ENCODE measurements at places on chromosomes 4 and X.
A peak's percentile ranks its signal among the peaks of the same experiment; 100 is the strongest.

GRCh38 chrX:150352581-150352980 lies 10.5 kb upstream of the MAMLD1 start:
- no peak for DNase-seq

DNA sequence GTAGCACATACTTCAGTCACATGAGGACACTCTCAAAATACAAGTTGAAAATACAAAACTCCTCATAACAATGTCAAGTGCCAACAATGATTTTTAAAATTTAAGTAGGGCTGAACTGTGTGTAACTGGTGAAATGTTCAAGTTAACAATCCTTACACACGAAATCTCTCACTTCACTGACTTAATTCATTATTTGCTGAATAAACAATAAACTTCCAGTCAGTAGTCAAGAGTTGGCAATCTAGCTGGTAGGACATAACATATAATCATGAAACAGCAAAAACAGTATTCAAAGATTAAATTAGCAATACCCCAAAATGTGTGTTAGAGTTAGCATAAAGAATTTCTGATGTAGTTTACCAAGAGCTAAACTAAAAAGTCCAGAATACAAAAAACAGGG lies 1.9 kb upstream of the RAB33B start:
- DNase-seq = no peak

- no peak for DNase-seq
Observed at GRCh38 chr4:159425737-159426305, 322.9 kb downstream of the RAPGEF2 start.

GRCh38 chr4:184196730-184197385 lies 20.8 kb downstream of the ENPP6 start:
- no peak for DNase-seq

DNA sequence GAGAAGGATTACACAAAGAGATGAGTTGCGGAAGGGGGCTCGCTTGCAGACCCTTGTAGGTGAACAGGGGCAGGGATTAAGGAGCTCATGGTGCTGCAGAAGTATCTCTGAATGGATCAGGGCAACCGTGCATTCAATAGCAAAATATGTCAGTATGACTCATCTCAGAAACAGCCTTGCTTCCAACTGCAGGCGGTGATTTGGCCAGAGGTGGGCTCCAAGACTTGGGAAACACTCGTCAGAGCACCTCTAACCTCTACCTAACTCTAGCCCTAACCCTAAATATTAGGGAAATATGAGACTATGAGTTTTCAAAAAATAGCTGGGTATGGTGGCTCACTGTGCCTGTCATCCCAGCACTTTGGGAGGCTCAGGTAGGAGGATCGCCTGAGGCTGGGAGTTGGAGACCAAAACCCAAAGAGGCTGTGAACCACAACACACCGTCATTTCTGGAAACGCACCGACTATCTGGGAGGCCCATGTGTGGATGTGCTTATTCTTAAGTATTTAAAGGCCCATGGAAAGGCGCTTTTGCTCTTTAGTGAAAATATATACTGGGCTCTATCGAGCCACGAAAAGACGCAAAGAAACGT lies 102.6 kb downstream of the DHRSX start:
- no peak for DNase-seq

DNA sequence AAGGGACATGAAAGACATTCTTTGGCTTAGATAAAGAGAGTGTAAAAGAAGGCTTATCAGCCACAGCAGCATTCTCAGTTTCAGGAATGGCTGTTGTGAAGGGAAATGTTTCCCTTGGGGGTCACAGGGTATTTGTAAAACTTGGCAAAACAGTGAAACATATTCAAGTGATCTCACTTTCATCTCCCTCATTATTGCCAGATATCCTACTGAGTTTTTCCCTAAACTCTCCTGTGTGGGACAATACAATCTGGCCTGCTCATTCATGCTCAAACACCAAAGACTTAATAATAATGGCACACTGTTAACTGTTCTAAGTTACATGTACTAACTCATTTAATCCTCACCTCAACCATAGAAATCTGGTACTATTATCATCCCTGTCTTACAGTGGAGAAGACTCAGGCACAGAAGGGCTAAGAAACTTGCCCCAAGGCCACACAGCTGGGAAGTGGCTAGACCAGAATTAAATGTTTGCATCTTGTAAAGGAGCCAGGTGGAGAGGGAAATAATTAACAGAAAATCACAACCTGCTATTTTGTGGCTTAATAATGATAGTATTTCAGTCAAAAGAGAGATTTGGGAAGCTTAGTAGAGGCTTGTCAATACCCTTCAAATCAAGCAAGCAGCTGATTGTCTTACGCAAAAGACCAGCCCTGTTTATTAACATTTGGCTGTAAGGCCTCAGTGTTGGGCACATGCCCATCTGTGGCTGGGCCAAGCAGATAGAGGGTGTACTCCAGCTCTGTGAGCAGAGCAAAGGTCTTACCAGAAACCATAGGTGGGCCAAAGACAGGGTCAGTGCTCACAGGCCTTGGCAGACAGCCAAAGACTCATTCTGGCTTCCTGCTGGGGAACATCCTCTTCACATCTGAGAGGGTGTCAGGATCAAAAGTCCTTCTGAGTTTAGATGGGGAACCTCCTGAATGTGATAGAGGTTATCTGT lies 17.3 kb downstream of the SMPX start:
- DNase-seq = no peak

GRCh38 chr4:145497199-145498149 lies 15.8 kb downstream of the SMAD1 start:
- DNase-seq = no peak

- DNase-seq = no peak
Observed at GRCh38 chrX:80648023-80648422, 161.7 kb downstream of the BRWD3 start.

- DNase-seq = no peak
Observed at GRCh38 chrX:103361798-103362197, 5.5 kb downstream of the TCEAL9 start.

GRCh38 chrX:31697294-31697916 lies 625.6 kb upstream of the FTHL17 start:
- DNase-seq = no peak

- no peak for DNase-seq
Observed at GRCh38 chr4:81257021-81257420, 42.0 kb upstream of the PRKG2 start.

DNA sequence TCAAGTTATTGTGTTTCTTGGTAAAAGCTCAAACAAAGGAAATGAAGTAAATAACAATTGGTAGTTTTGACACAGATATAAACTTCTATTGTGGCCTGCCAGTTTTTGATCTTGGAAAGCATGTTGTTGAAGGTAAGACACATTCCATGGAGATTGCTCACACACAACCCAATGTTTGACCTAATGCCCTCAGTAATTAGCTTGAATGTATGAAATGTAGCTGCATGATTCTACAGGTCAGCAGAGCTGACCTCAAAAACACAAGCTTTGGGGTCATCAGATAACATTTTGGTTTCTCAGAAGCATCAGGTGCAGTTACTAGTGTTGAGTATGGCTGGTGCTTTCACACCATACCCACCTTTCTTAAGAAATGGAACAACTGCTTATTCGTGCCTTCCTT lies 16.5 kb downstream of the GPR173 start:
- DNase-seq = no peak

DNA sequence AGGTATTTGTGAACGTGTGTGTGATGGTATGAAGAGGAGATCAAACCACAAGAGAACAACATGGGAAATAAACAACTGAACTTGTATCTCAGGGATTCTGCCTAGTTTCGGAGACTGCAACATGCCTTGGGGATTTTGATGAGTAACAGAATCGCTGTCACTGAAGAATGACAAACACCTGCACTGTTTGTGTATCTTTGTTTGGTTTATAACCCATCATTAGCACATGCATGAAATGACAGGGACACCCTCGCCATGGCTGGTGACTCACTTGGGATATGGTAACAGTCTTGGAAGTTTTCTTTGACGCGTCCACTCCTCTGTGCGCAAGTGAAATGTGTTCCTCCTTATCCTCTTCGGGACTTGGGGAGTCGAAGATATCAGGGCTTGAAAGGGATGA lies 30.3 kb upstream of the MAP3K15 start:
- no peak for DNase-seq

DNA sequence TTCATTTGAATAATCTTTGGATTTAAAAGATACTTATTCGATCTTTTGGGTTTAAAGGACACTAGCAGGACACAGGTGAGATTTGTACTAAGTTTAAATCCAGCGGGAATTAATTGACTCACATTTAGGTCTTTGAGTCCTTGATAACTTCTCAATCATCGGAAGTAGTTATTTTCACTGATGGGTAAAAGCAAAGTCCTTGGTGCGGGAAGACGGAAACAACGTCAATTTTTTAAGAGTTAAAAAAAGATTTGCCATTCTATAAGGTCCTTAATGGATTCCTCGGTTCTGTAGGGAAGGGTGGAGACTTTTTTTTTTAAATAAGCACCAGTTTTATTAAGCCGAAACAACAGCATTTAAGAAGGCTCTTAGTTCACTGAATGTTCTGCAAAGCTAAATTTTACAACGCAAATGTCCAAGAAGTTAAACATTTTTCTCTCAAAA lies 2.9 kb downstream of the TMSB4X start:
- no peak for DNase-seq

DNA sequence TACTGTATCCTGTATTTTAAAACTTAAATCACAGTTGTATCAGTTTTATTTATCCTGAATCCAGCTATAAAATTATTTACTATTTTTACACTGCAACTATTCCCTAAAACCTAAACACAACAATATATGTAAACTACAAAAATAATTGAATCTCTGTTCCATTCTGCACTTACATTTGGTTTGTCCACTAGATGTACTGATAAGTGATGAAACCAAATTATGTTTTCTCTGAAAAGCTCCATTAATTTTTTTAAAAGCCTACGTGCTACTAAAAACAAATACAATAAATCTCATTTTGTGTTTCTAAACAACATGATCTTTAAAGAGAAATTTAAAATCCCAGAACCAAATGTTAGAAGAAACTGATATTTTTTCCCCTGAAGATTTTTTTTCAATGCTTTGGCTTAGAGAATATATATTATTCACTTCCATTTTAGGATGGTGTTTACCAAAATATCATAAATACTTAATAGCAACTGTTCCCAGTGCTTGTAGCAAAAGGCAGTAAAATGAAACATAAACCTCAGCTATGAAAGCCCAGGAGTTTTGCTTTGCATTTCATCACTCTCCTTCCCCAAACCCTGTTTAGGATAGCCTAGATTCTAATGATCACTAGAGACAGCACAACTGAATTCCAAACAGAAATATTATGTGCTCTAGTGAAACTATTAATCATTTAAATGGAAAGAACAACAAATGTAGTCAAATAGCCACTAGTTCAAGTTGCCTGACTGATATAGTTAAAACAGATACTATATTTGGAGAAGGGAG lies 19.7 kb downstream of the ANTXR2 start:
- no peak for DNase-seq

GRCh38 chrX:69551421-69552009 lies 47.4 kb downstream of the NALF2 start:
- no peak for DNase-seq

DNA sequence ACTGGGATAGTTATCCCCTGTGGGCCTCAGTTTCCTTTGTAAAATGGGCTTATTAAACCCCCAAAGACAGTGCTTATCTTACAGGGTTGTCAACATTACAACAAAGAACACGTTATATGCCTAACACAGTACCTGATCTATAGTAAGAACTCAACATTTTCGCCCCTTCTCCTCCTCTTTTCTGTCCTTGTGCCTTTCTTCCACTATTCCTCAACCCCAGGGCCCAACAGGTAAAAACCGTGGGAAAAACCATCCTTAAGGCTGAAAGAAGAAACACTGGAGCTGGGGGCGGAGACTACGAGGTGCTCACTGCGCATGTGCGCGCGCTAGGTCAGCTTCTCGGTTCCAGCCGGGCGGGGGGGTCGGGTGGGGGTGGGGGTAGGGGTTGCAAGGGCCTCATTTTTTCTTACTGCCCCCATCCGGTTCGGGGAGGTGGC lies 426 bp upstream of the XIAP start:
- DNase-seq = no peak

DNA sequence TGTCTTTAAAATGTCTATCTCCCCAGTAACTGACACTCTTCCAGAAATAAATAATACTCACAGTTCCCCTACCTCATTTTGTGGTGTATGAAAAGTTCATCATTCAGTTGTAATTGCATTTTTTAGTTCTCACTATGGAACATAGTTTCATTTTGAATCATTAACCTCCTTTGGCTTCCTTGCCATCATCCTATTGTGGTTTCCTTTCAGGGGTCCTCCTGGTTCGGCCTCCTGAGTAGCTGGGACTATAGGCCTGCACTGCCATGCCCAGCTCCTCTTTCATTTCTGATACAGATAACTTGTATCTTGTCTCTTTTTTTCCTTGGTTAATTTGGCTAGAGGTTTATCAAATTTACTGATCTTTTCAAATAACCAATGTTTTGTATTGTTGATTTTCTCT lies 23.1 kb upstream of the BLTP1 start:
- no peak for DNase-seq

- no peak for DNase-seq
Observed at GRCh38 chr4:71604785-71605184, 179.1 kb downstream of the GC start.

GRCh38 chr4:164177153-164177552 lies 576.8 kb upstream of the SMIM31 start:
- no peak for DNase-seq

GRCh38 chr4:48127682-48128404 lies 6.2 kb downstream of the TXK start:
- DNase-seq = peak; percentile 46

- no peak for DNase-seq
Observed at GRCh38 chr4:41723286-41723685, 25.2 kb downstream of the PHOX2B start.

DNA sequence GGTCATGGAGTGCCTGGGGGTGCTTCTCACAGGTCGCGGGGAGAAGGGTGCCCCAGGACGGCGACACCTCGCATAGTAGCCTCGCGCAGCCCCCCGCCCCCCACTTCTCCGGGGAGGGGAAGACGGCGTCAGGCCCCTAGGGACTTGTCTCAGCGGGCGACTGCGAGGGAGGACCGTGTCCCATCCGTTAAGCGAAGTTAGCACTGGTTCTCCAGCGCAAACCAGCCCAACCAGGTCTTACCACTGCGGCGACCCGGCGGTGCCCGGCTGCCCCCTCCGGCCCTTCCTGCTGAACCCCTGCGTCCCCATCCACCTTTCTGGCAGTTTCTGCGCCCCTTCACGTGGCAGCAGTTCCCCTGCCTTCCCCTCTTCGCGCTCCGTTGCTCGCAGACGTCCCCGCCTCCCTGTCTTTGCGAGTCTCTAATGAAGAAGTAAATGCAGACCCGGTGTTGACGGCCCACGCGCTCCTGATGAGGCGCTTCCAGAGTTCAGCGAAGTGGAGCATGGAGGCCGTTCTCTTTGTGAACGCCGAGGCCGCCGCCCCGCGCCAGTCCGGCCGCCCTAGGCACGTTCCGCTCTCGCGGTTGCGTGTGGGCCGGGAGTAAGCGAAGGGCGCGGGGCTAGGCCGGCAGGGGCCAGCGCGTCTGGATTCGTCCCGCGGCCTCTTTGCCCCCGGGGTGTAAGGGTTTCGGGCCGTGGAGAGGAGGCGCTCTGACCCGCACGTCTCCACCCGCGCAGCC lies 3.0 kb downstream of the SLIT2 start:
- DNase-seq = no peak

GRCh38 chrX:104659005-104659744 lies 93.2 kb downstream of the IL1RAPL2 start:
- DNase-seq = no peak

Measured in stimulated activated CD8-positive, alpha-beta memory T cell treated with anti-CD3 and anti-CD28 coated beads, Interleukin-7, amount 100 ng/mL, for 1 hour (primary cell).